Left ventricle myocardium superior (tissue), 1 donor: ENCODE measurements at places on chromosomes 5 and 9.

GRCh38 chr9:134619448-134619982 lies 22.1 kb upstream of the COL5A1 start:
- peak; percentile 12 for DNase-seq

DNA sequence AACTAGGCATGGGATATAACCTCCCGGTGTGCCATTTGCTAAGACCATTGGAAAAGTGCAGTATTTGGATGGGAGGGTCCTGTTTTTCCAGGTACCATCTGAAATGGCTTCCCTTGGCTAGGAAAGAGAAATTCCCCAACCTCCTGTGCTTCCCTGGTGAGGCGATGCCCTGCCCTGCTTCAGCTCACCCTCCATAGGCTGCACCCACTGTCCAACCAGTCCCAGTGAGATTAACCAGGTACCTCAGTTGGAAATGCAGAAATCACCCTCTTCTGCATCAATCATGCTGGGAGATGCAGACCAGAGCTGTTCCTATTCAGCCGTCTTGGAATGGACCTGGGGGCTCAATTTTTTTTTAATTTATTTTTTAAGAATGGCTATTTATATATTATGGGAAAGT lies 254.8 kb downstream of the SGCD start:
- no peak for DNase-seq

- no peak for DNase-seq
Observed at GRCh38 chr9:113622600-113623400, 159.3 kb downstream of the RGS3 start.

DNA sequence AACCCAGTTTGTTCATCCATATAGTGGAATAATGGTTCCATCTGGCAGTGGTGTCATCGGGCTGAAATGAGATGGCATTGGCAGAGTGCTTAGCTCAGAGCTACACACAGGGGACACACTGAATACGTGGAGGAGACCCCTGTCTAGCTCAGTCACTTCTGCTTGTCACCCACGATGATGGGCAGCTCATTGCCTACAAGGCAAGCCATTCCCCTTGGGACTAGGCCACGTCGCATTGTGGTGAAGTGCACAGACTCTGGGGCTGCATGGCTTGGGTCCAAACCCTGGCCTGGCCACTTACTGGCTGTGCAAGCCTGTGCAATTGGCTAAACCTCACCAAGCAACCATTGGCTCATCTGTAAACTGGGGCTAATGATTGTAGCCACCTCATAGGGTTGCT lies 3.2 kb upstream of the FBP1 start:
- no peak for DNase-seq
